ENCODE measurements at places on chromosomes 13 and 19. TPM values are rescaled to one million over a fixed set of nuclear protein-coding genes. Genes with fewer than 3 reads are reported as not detected.

DNA sequence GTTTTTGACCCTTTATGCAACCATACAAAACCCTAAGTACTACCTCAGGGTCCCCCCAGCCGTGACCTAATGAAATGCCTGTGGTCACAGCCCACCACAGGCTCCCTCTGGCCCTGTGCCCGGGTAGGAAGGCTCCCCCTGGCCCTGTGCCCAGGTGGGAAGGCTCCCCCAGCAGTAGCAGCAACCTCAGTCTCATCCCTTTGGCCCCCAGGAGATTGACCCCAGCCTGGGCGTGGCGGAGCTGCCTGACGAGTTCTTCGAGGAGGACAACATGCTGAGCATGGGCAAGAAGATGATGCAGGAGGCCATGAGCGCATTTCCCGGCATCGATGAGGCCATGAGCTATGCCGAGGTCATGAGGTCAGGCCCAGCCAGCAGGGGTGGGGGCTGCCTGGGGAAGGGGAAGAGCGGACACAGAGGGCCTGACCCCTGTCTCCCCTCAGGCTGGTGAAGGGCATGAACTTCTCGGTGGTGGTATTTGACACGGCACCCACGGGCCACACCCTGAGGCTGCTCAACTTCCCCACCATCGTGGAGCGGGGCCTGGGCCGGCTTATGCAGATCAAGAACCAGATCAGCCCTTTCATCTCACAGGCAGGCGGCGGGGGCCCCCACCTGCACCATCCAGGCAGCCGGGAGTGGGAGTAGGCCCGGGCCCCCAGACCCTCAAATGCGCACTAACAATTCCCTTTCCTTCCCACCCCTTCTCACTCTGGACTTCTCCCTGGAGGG is 6.3 kb upstream of the BEST2 start:
- H3K27ac ChIP-seq = no peak overlapping the region
- H3K36me3 ChIP-seq = no peaks in the 10 kb centered on the region
- H3K4me3 ChIP-seq = no peak overlapping the region
- peaks cover 4% of the 10 kb centered on the region for H3K4me1 ChIP-seq
- H3K27me3 ChIP-seq = no peaks in the 10 kb centered on the region
- no peak for DNase-seq

- peak overlapping the region; percentile 33 for H3K4me3 ChIP-seq
- no peak overlapping the region for H3K27ac ChIP-seq
- H3K36me3 ChIP-seq = no peaks in the 10 kb centered on the region
- no peak for DNase-seq
- peaks cover 3% of the 10 kb centered on the region for H3K27me3 ChIP-seq
Measured at GRCh38 chr19:41994521-41994971, 516 bp upstream of the ATP1A3 start.

DNA sequence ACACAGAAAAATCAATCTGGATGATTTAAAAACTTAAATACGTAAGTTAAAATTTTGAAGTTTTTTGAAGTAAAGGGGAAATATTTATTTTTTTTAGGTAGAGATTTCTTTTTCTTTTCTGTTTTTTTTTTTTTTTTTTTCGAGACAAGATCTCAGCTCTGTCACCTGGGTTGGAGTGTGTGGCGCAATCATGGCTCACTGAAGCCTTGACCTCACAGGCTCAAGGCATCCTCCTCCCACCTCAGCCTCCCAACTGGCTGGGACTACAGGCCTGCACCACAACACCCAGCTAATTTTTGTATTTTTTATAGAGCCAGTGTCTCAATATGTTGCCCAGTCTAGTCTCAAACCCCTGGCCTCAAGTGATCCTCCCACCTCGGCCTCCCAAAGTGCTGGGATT is 120.4 kb upstream of the CLDN10 start:
- H3K4me1 ChIP-seq = no peaks in the 10 kb centered on the region
- no peak overlapping the region for H3K4me3 ChIP-seq
- no peaks in the 10 kb centered on the region for H3K27me3 ChIP-seq
- no peak overlapping the region for H3K27ac ChIP-seq

GRCh38 chr19:15656467-15656866 is 15.8 kb downstream of the CYP4F3 start:
- H3K4me3 ChIP-seq = no peak overlapping the region
- no peak for DNase-seq
- H3K36me3 ChIP-seq = no peaks in the 10 kb centered on the region
- H3K27me3 ChIP-seq = peaks cover 2% of the 10 kb centered on the region
- H3K4me1 ChIP-seq = no peaks in the 10 kb centered on the region

- no peaks in the 10 kb centered on the region for H3K27me3 ChIP-seq
- H3K27ac ChIP-seq = no peak overlapping the region
- no peaks in the 10 kb centered on the region for H3K4me1 ChIP-seq
- no peak overlapping the region for H3K4me3 ChIP-seq
Measured at GRCh38 chr13:65063753-65064152, 2166.4 kb downstream of the PCDH9 start.

DNA sequence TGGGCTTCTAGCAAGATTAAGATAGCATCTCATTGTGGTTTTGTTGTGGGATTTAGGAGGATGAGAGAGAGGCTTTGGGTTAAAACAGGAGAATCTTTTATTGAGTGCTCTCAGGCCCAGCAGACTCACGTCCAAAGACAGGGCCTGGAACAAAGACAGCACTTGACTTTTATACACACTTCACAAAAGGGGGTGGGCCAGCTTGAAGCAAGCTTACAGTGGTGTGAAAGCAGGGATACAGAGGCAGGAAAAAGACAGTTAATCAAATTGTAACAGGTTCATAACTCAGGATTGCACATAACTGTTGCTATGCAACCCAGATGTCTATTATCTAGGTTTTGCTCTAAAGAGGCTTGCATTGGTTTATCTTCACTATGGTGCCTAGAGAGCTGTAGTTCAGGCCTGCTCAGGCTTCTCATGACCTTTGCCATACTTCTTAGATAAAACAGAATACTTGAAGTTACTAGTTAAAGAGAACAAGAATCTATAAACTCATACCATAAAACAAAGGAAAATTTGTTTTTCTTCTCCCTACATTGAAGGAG is 42.2 kb upstream of the CEACAM21 start:
- H3K4me3 ChIP-seq = no peak overlapping the region
- DNase-seq = no peak
- peaks cover 22% of the 10 kb centered on the region for H3K27me3 ChIP-seq
- H3K36me3 ChIP-seq = no peaks in the 10 kb centered on the region

- H3K4me1 ChIP-seq = no peaks in the 10 kb centered on the region
- no peak overlapping the region for H3K4me3 ChIP-seq
- no peak for DNase-seq
- H3K27ac ChIP-seq = no peak overlapping the region
- no peaks in the 10 kb centered on the region for H3K36me3 ChIP-seq
Measured at GRCh38 chr19:28554321-28555091, 658.4 kb downstream of the UQCRFS1 start.

Gene FXYD3
- not detected for total RNA-seq

- no peaks in the 10 kb centered on the region for H3K27me3 ChIP-seq
- DNase-seq = no peak
- H3K36me3 ChIP-seq = no peaks in the 10 kb centered on the region
- H3K4me3 ChIP-seq = no peak overlapping the region
- no peak overlapping the region for H3K27ac ChIP-seq
Measured at GRCh38 chr13:43551897-43552456, 234.8 kb downstream of the ENOX1 start.

Gene SIAH3
- not detected for total RNA-seq

Gene EDDM13
- total RNA-seq = not detected

Gene REEP6
- 9.2 TPM for total RNA-seq

GRCh38 chr13:42331009-42331408 is 59.1 kb downstream of the AKAP11 start:
- H3K4me3 ChIP-seq = no peak overlapping the region
- H3K36me3 ChIP-seq = no peaks in the 10 kb centered on the region
- H3K4me1 ChIP-seq = no peaks in the 10 kb centered on the region
- no peaks in the 10 kb centered on the region for H3K27me3 ChIP-seq
- DNase-seq = no peak

DNA sequence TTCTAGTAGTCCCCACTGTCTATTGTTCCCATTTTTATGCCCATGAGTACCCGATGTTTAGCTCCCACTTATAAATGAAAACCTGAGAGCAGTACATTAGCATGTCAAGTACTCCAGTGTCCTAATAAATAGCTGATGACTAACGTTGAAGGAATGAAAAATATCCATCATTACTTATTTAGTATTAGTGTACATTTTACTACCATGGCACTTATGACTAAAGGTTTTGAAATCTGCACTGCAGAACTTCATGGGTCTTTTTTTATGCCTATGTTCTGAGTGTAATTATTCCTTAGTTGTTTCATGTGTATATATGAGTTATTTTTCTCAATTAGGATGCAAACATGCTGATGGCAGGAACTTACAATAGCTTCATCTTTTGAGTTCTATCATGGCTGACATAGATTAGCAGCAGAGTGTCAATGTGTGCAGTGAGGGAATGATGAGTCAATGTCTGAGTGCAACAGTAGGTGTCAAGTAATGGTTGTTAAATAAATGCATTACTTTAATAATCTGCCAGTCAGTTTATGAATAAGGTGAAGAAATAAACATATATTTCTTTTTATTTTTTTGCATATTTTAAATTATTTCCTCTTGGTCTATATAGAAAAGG is 188.4 kb downstream of the ITGBL1 start:
- H3K36me3 ChIP-seq = no peaks in the 10 kb centered on the region
- H3K4me3 ChIP-seq = no peak overlapping the region
- DNase-seq = no peak
- H3K4me1 ChIP-seq = no peaks in the 10 kb centered on the region

Gene CGB7
- 0.95 TPM for total RNA-seq

- H3K27ac ChIP-seq = no peak overlapping the region
- no peaks in the 10 kb centered on the region for H3K36me3 ChIP-seq
- H3K27me3 ChIP-seq = no peaks in the 10 kb centered on the region
- no peak overlapping the region for H3K4me3 ChIP-seq
- no peak for DNase-seq
Measured at GRCh38 chr13:42396501-42396900, 124.5 kb downstream of the AKAP11 start.

Gene CD33
- total RNA-seq = 0.13 TPM
